ENCODE measurements at places on chromosomes 13 and 19.
A peak's percentile ranks its signal among the peaks of the same experiment; 100 is the strongest.

- no peaks in the 10 kb centered on the region for H3K27me3 ChIP-seq
- no peak overlapping the region for H3K4me3 ChIP-seq
- no peak for DNase-seq
- no peaks in the 10 kb centered on the region for H3K36me3 ChIP-seq
Observed at GRCh38 chr13:105491345-105491744, 1044.1 kb downstream of the EFNB2 start.

DNA sequence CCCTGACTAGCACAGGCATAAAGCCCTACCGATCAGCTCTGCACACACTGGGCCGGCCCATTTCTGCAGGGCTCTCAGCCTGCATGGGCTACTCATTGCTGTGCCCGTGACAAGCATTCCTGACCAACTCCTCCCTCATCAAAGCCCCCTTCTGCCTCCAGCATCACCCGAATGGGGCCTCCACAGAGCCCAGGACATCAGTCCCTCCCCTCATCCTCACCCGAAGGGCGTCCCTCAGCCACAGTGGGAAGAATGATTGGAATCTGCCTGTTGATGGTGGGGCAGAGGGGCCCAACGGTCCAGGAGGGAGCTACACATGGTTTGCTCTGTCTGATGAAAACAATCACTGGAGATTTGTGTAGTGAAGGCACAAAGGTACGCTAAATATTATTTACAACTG lies 43.8 kb downstream of the SERP2 start:
- H3K27ac ChIP-seq, result no peak overlapping the region
- no peak overlapping the region for H3K4me3 ChIP-seq
- no peak for DNase-seq
- H3K4me1 ChIP-seq, result no peaks in the 10 kb centered on the region
- H3K27me3 ChIP-seq, result no peaks in the 10 kb centered on the region

- H3K4me3 ChIP-seq, result no peak overlapping the region
- no peak for DNase-seq
- peaks cover 8% of the 10 kb centered on the region for H3K4me1 ChIP-seq
- peak overlapping the region; percentile 30 for H3K27ac ChIP-seq
Observed at GRCh38 chr13:110303644-110304043, 3.3 kb downstream of the COL4A1 start.

GRCh38 chr19:32359581-32359980 lies 14.2 kb downstream of the ZNF507 start:
- H3K36me3 ChIP-seq, result peaks cover 7% of the 10 kb centered on the region
- no peak overlapping the region for H3K4me3 ChIP-seq
- H3K27me3 ChIP-seq, result no peaks in the 10 kb centered on the region
- DNase-seq, result no peak
- H3K4me1 ChIP-seq, result peaks cover 6% of the 10 kb centered on the region
- H3K27ac ChIP-seq, result no peak overlapping the region

DNA sequence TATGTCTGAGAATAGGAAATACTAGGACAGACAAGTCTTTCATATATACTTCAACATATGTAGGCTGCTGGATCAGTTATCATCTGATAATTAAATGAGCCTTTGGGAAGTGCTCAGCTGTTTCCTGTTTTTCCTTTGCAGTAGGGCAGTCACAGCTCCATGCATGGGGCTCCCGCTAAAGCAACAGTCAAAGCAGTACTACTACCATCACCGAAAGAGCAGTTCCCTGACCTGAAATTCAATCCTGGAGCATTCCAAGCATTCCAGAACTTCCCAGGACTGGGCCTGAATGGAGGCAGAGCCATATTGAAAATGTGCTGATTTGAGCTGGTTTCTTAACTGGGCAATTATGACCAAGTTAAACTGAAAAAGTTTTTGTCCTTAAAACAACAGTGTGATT lies 20.5 kb downstream of the MICU2 start:
- H3K27ac ChIP-seq, result no peak overlapping the region
- no peaks in the 10 kb centered on the region for H3K27me3 ChIP-seq
- no peaks in the 10 kb centered on the region for H3K4me1 ChIP-seq

GRCh38 chr19:3618144-3618810 lies 8.3 kb downstream of the CACTIN start:
- H3K4me3 ChIP-seq, result peak overlapping the region; percentile 39
- no peak overlapping the region for H3K27ac ChIP-seq

DNA sequence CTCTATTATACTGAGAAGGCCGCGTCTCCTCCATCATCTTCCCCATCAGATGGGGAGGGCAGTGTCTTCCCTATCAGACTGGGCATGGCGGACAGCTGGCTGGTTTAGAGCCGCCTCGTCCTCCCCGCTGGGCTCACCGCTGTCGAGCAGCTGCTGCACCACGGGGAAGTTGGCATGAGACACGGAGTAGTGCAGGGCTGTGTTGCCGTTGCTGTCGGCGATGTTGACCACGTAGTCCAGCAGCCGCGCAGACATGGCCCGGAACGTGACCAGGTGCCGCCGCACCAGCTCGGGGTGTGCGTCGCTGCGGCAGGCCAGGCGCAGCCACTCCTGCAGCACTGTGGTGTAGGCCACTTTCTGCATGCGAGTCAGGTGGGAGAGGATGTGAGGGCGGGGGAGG lies 18.8 kb upstream of the SPC24 start:
- DNase-seq, result no peak
- H3K4me1 ChIP-seq, result no peaks in the 10 kb centered on the region
- no peaks in the 10 kb centered on the region for H3K27me3 ChIP-seq
- H3K27ac ChIP-seq, result no peak overlapping the region

Data from breast epithelium (tissue), 4 donors.